Spleen (tissue), 13 donors: ENCODE measurements at places on chromosomes 3 and 15. TPM values are rescaled to one million over a fixed set of nuclear protein-coding genes. Genes with fewer than 3 reads are reported as not detected.

Gene CYP1A2
- total RNA-seq: not detected

GRCh38 chr15:60697750-60698149 lies 218.8 kb upstream of the ICE2 start:
- no peaks in the 10 kb centered on the region for H3K36me3 ChIP-seq
- no peaks in the 10 kb centered on the region for H3K4me1 ChIP-seq

GRCh38 chr3:161920196-161920595 lies 423.6 kb downstream of the OTOL1 start:
- H3K27ac ChIP-seq: no peak overlapping the region
- H3K4me1 ChIP-seq: no peaks in the 10 kb centered on the region
- no peaks in the 10 kb centered on the region for H3K36me3 ChIP-seq
- no peaks in the 10 kb centered on the region for H3K27me3 ChIP-seq
- H3K4me3 ChIP-seq: no peak overlapping the region

DNA sequence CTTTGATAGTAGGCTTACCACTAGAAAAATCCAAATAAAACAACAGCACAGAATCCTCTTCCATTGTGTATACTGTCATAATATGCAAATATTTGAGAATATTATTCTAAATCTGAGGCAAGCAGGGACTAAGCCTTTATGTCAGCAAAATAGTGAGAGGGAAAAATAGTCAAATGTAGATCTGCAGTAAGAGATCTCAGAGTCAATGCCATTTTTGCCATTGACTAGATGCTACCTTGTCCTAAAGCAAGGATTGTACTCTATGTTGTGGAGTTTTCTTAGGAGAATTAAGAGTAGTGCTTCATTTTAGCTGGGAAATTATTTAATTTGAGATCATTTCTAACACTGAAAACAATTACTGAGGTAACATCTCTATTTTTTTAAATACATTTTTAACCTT lies 50.2 kb downstream of the IQCH start:
- no peaks in the 10 kb centered on the region for H3K36me3 ChIP-seq
- DNase-seq: no peak
- no peaks in the 10 kb centered on the region for H3K27me3 ChIP-seq
- H3K4me1 ChIP-seq: no peaks in the 10 kb centered on the region
- no peak overlapping the region for H3K4me3 ChIP-seq

GRCh38 chr3:49883998-49884397 lies 14.3 kb upstream of the CAMKV start:
- no peak overlapping the region for H3K4me3 ChIP-seq
